ENCODE measurements at places on chromosomes 7 and 10.
A peak's percentile ranks its signal among the peaks of the same experiment; 100 is the strongest.

- DNase-seq = no peak
These were observed 101.6 kb downstream of the RNF133 start for GRCh38 chr7:122597277-122597676.

DNA sequence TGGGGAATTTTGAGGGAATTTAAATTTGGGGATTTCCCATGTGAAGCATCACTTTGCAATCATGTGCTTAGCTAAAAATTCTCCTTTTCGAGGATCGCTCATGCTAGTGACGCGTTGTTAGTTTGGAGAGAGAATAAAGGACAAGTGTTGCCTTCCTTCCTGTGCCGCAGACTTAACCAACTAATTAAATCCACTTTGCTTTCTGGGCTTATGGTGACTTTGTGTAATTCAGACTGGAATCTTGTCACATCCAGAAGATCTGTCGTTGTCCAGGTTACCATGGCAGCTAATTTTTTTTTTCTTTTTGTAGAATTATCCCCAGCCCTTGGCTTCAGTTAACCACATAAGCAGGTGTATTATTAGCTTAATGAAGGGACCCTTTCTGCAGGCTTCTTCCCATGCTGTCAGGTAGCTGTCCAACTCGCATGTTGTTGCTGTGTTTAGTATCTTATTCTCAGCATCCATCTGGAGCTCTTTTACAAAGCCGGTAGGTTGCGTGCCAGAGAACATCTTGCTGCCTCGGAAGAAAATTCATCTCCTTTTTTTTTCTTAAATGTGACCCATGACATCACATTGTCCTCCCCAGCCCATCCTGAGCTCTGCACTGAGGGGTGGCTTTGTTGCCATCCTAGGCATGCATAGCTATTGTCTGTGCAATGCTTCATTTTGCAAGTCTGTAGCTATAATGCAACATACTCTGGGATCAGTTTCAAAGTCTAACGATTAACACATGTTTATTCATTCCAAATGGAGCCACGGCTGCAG is 47.2 kb upstream of the NRP1 start:
- DNase-seq = no peak

DNA sequence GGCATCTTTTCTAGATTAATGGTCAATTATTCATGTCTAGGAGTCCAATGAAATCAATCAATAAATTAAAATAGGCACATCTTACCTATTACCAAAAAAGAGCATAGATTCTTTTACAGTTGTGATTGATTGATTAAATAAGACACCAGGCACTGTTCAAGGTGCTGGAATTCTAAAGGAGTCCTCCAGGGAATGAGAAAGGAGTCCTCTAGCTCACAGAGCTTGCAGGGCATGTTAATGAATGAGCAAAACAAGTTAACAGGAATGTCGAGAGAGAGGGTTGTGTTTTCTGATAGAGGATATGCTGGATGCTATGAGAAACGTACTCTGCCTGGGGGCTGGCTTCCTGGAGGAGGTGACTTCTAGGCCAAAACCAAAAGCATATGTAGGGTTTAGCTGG is 191.4 kb downstream of the BMPER start:
- no peak for DNase-seq

- no peak for DNase-seq
These were observed 239.9 kb upstream of the KCND2 start for GRCh38 chr7:120033114-120033513.

GRCh38 chr10:31319602-31320549 is 860 bp downstream of the ZEB1 start:
- no peak for DNase-seq

DNA sequence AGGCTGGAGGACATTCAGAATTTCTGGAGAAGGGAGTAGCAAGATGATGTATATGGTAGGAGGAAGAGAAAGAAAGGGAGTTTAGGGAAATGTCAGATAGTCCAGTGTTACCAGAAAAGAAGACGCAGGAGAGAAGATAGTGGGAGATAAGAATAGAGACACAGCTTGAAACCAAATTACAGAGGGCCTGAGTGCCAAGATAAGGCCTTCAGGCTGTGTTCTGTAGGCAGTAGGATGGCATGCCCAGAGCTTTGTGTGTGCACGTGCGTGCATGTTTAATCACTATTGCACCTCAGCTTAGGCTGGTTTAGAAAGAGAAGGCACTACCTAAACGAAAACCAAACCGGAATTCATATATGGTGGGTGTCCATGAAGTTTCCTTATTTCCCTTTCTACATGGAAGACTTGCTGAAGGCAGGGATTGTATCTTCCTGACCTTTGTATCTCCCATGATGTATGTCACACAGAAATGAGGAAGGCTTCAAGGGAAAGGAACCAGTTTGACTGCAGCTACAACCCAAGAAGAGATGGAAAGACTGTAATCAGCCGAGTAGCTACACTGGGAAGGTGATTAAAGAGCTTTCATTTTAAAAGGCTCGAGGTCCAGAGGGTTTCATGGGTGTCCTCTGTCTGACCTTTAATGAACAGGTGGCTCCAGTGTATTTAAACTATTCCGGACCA is 35.8 kb upstream of the BHLHA15 start:
- no peak for DNase-seq

GRCh38 chr7:2641406-2642393 is 9.9 kb downstream of the TTYH3 start:
- no peak for DNase-seq

DNA sequence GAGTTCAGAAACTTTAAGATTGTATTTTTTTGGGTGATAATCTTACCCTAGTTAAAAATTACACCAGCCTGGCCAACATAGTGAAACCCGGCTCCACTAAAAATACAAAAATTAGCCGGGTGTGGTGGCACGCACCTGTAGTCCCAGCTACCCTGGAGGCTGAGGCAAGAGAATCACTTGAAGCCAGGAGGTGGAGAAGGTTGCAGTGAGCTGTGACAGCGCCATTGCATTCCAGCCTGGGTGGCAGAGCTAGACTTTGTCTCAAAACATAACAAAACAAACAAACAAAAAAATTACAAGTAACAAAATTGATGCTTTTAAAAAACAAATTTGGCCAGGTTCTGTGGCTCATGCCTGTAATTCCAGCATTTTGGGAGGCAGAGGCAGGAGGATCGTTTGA is 76.7 kb downstream of the ANKRD61 start:
- no peak for DNase-seq

- DNase-seq = no peak
These were observed 96.7 kb downstream of the ARHGAP22 start for GRCh38 chr10:48507933-48508790.

GRCh38 chr7:94666879-94667587 is 11.1 kb upstream of the SGCE start:
- no peak for DNase-seq

DNA sequence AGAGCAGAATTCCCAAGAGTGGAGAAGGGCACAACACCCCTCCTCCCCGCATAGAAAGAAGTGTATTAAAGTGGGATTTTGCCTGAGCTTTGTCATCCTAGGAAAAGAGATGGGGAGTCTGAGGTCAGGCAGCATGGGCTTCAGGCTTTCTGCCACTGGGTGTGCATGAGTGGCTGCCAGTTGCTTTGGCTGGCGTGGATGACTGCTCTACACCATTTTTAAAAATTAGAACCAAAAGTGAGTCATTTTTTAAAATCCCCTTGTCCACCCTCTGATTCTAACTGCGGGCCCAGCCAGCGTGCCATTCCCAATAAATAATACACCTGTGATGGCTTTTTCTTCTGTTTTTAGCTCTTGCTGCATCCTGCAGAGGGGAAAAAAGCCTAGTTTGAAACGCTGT is 13.4 kb downstream of the SLC29A3 start:
- no peak for DNase-seq

- DNase-seq = no peak
These were observed 75.7 kb upstream of the PDE1C start for GRCh38 chr7:32145911-32146310.

GRCh38 chr7:132309102-132309805 is 267.0 kb downstream of the PLXNA4 start:
- DNase-seq = no peak

GRCh38 chr10:116063107-116063506 is 209.9 kb downstream of the GFRA1 start:
- peak; percentile 10 for DNase-seq

- no peak for DNase-seq
These were observed 28.9 kb downstream of the PARP12 start for GRCh38 chr7:140033779-140034363.

DNA sequence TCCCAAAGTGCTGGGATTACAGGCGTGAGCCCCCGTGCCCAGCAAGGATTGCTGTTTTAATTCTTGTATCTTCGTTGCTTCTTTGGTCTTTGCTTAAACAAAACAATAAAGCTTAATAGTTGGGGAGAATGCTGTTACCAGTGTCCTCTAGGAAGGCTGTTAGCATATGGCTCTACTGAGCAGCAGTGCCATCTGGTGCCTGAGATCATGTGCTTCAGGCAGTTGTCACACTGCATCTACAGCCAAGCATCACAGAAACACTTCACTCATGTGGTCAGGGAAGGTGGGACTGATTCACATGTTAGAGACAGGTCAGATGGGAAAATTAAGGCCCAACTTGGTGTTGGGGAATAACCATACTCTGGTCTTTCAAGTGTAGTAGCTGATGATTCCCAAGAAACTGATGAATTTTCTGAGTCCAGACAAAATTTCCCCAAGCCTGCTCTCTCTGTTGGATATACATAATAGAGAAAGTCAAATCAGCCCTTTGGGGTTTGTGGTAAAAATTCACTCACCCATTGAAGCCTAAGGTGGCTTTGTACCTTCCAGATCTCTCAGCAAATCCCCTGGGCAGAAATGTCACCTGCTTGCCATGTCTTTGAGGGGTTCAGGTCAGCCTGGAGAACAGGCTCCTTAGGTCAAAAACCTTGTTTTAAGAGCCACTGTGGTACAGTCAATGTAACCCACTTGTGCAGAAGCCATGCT is 28.4 kb downstream of the UBE2D4 start:
- DNase-seq = peak; percentile 52

DNA sequence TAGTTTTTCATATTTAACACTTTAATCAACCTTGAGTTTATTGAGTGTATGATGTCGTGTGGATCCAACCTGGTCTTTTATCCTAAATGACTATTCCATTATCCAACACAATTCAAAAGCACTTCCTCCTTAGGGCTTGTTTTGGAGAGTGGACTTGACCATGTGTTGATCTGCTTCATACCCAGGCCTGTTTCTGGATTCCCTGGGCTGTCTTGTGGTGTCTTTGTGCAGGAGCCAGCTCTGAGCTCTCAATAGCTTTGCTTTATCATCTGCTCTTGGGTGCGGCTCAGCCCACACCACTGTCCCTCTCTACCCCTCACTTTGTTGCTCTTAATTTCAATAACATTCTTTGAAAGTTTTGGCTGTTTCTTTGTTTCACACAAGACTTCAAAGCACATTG is 70.9 kb upstream of the CHST15 start:
- DNase-seq = no peak

GRCh38 chr10:3829156-3830050 is 44.4 kb upstream of the KLF6 start:
- DNase-seq = no peak

DNA sequence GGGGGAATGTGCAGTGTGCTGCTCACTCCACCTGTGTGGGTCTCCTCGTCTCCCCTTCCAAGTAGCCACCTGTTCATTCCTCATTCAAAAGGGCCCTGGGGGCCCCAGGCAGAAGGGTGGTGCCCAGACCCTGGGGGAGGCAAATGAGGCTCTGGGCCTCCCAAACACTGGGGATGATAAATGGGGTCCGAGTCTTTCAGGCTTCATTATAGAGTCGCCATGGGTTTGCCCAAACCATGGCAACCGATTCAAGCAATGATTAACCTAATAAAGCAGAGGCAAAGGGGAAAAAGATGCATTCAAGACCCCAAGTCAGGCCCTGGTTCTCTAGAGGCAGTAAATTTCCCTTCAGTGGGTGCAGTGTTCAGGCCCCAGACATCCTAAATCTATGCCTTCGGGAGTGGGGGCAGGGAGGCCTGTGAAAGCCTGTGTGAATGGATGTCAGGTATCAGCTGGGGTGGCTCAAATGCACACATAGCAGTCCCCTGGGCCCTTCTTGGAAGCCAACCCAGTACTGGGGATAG is 10.4 kb downstream of the NEUROG3 start:
- no peak for DNase-seq

DNA sequence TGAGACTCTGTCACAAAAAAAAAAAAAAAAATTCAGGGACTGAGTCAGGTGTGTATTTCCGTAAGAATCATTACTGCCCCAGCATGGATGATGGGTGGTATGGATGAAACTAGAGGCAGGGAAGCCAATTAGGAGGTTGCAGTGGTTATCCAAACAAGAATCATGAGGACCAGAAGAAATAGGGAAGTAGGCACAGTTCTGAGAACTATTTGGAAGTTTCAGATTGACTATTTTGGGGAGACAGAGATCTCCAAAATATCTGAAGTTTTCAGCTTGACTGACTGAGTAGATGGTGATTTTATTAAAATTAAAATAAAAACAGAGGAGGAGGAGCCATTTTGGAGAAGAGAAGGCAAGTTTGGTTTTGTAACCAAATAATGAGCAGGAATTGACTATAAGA is 119.4 kb upstream of the NRBF2 start:
- DNase-seq = no peak

GRCh38 chr10:33520223-33520622 is 185.8 kb upstream of the NRP1 start:
- DNase-seq = no peak

DNA sequence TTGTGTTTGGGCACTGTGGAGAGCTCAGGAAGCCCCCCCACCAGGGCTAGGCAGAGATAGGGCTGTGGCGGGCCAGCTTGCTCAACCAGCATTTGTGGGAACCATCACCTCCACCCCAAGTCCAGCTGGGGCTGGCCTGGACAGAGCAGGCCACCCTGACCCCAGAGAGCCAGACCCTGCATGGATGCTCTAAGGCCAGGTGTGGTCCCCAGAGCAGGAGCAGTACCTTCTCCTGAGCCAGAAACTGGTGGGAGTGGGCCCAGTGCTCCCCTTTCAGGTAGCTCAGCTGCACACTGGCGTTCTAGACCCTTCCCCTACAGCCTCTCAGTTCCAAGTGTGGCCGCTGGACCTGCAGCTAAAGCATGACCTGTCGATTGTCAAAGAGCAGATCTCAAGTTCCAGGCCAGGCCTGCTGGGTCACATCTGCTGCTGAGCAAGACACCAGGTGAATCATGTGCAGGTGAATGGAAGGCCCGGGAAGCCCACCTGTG is 57.2 kb downstream of the RASGEF1A start:
- DNase-seq = no peak

DNA sequence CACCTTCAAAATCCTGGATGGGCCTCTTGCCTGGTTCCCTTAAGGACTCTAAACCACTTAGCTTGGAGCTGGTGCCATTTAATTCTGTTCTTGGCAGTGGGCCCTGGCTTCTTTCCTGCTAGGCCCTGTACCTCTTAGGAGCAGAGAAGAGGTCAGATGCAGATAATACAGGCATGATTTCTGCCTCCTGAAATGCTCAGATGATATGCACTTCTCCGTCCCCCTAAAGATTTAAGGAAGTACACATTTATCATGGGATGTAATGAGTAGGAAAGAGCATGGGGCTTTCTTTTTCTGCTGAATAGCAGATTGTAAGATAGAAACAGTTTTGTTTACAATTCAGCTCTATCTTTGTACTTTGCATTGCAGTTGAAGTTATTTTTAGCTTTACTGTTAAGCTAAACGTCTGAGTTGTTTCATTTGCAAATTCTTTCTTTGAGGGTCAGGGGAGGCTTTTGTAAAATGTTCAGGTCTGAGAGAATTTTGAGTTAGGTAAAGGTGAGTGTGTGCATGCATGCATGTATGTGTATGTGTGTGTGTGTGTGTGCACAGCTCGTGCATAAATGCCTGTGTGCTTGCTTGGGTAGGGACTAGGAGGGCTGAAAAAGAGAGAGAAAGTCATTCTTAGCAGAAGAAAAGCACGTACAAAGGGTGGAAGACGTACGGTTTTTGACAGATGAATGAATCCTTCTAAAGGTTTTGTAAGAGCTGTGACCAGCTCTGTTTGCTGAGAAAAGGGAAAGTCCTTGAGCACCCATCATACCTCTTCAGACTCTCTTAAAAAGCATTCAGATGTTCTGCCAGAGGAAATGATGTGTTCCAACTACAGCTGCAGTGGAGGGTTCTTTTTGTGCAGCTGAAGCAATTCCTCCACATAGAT is 364.2 kb downstream of the AUTS2 start:
- DNase-seq = peak; percentile 91
